Vagina (tissue), 2 donors: ENCODE measurements at places on chromosomes 5 and 9.

GRCh38 chr5:172647352-172648012, 6.4 kb downstream of the NEURL1B start:
- no peak for DNase-seq

- DNase-seq = no peak
Measured at GRCh38 chr9:133864011-133864410, 125.9 kb upstream of the SARDH start.

DNA sequence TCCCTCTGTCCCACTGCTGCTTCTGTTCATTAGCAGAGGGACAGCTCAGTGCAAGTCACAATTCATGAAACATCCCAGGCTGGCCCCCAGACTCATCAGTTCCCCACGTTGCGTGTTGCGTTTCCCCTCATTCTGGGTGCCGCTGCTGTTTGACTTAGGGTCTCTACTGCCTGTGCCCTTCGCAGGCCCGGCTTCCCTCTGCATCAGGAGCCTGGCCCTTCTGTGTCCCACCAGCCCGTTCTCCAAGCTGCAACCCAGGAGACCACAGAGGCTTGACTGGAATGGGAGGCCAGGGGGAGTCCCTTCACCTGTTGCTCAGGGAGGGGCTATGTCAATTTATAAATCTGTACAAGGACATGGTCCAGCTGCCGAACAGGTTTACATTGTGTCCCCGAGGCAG, 53.9 kb upstream of the SUSD3 start:
- DNase-seq = peak; percentile 42

DNA sequence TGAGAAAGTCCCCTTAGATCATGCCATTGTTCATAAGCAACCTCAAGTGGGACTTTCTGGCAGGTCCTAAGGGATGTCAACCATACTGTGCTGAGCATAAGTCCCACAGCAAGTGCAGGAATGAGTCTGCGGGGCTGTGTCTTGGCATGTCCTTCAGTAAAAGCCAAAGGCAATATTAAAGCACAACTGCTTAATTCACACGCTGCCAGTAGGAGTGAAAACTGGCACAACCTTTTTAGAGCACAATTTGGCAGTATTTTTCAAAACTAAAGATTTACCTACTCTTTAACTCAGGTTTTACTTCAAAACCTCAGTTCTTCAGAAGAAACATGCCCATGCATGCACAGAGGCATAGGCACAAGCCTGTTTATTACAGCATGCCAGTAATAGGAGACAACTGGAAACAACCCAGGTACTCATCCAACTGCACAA, 24.4 kb upstream of the SMAD5 start:
- peak; percentile 6 for DNase-seq

DNA sequence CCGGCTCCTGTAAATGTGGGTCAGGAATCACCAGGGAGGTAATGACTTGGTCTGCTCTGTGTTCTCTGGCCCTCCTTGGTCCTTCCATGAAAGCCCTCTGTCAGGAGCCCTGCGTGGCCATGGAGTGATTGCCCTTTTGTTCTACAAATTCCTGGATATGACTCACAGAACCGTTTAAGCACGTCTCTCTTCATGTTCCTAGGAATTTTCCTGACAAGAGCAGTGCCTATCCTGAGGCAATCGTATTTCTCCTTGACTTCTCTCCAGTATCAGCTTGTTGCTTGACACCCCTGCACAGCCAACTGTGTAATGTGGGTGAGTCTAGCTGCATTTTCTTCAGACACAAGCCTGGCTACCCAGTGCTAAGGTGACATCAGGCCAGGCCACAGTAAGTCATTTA, 274.3 kb upstream of the ZNF462 start:
- DNase-seq = no peak

GRCh38 chr5:176180339-176180738, 57.9 kb upstream of the SIMC1 start:
- DNase-seq = no peak

- DNase-seq = no peak
Measured at GRCh38 chr5:35046774-35047173, 975 bp downstream of the AGXT2 start.

- DNase-seq = no peak
Measured at GRCh38 chr9:107306308-107306707, 23.2 kb downstream of the RAD23B start.

- DNase-seq = no peak
Measured at GRCh38 chr5:32342656-32343055, 29.9 kb upstream of the MTMR12 start.

DNA sequence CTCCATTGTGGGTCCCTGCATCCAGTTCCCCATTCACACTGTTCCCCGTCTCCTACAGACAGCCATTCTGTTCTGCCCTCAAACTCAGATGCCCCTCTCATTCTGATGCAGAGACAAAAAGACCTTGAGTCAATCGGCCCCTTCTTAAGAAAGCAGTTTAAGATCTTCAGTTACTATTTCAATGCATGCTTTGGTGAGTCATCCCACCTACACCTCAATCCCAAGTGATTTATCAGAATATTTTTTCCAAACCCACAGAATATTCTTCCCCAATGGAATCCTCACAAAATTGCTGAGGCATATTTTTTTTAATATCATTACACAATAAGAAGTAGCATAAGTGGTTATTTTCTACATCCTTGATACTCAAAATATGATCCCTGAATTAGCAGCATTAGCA, 92.4 kb upstream of the SLC1A1 start:
- DNase-seq = no peak

- no peak for DNase-seq
Measured at GRCh38 chr5:41656597-41656996, 146.2 kb upstream of the PLCXD3 start.

DNA sequence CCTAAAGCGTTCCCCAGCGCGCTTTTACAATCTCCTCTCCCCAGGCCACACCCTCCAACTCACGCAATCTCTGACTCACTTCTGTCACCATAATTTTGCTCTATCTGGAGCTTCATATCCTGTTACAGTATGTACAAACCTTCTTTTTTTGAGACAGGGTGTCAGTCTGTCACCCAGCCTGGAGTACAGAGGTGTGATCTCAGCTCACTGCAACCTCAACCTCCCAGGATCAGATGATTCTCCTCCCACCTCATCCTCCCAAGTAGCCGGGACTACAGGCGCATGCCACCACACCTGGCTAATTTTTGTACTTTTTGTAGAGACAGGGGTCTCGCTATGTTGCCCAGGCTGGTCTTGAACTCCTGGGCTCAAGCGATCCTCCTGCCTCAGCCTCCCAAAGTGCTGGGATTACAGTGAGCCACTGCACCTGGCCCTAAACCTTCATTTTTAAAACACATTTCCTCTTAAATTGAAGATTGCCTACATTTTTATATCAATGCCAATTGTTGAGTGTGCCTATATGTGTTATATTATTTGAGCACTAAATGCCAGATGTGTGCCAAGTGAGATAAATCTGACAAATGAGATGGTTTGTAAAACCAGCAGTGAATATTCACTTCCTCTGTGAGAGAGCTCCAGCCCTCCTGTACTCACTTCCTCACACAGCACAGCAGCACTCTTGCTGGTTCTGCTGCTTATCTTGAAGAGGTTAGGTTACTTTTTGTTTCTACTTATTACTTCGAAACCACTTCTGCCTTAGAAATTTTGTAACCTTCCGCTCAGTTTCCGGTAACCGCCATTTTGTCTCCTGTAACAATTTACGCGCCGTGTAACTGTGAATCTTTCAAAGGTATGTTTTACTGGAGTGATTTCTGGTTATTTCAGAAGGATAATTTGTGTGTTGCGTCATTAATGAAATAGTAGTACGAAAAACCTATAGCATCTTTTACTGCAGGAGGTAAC, 57.9 kb downstream of the DOCK8 start:
- DNase-seq = no peak

DNA sequence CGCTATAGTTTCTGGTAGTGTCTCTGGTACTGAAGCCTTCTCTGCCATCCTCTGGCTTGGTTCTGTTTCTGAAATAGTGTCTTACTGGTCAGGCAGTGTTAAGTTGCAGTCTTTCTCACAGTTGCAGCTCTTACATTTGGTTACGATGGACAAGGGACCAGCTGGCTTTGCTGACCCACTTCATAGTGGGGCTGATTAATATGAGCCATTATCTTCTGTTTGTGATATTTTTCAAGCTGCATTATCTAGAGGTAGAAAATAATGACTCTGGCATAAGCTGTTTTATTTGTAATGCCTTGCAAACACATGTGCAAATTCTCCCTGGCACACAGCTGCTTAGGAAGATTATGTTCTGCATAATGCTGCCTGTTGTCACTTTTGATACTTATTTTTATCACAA, 199.1 kb downstream of the KDM4C start:
- DNase-seq = no peak

DNA sequence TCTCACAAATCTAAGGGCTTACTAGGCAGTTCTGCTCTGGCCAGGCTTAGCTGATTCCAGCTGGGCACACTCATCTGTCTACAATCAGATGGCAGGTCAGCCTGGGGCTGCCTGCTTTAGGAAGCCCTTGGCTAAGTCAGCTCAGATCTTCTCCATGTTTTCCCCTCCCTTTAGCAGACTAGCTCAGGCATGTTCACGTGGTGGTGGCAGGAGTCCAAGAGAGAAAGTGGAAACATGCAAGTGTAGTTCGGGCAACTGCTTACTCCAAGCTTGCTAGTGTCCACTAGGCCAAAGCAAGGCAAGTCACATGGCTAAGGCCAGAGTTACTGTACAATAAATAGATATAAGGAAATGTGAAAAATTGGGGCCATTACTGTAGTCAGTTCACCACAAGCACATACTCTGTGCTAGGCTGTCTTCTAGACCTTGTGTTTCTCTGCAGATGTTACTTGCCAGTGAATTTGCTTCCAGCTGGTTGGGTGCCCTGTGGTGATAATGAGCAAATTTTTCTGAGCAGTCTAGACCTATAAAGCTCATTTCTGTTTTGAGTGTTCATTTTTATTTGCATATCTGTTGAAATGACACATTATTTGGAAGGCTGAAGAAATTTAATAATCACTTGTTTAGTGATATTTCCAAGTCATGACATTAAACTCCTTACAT, 38.3 kb downstream of the RECK start:
- no peak for DNase-seq

DNA sequence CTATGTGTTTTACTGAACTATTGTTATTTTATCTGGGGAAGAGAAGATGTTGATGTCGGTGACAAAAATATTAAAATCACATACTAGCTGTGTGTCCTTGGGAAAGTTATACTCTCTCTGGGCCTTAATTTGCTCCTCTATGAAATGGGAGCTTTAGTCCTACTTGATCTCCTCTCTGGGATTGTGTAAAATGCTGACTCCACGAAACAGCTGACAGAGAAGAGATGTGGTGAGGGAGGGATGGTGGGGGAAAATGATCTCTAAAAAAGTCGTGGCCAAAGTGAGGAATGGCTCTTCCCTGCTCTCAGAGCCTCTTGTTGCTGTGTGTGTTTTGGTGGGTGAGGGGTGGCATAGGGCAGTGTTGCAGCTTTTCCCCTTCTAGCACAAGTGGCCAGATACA, 173.7 kb downstream of the MELK start:
- DNase-seq = no peak

- no peak for DNase-seq
Measured at GRCh38 chr9:96680812-96681499, 25.8 kb upstream of the PRXL2C start.

- no peak for DNase-seq
Measured at GRCh38 chr9:20593537-20593936, 28.8 kb downstream of the MLLT3 start.

DNA sequence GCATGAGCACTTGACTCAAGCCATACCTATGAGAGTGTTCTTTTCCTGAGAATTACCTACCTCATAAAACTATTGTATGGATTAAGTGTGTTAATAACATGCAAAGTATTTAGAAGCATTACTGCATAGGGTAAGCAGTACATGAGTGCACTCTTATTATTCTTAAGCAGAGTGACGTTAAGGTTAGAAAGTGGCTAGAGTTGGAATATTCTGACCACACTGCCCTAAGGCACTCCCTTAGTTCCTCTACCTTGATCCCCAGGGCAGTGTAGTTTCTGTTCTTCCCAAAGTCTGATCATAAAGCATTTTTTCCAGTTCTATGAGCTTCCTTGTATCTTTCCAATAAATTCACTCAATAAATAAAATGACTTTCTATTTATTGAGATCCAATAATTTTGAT, 189.2 kb downstream of the PCSK1 start:
- no peak for DNase-seq

GRCh38 chr9:136367296-136368145, 4.0 kb upstream of the DNLZ start:
- DNase-seq = no peak

DNA sequence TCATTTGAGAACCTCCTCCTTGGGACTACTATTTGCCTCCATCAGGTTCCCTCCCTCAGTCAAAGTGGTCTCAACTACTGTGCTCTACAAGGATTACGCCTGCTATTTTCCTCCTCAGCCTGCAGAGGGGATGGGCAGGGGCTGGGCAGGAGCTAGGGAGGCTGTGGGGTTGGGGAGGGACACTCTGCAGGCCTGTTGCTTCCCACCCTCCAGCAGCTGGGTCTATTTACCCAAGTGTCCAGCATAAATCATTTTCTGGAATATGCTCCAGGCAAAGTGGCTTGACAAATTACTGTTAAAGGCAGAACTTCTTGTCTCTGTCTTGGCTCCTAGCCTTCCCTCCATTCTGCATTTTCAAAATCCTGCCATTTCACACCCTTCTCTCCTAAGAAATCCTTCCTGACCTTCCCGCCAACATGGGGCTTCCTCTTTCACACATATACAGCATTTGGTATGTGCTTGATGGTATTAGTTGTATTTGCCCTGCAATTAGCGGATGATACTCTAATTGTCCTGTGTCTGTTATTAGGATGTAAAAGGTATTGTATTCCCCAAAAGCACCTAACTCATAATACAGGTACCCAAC, 106.7 kb downstream of the EFNA5 start:
- DNase-seq = no peak

- no peak for DNase-seq
Measured at GRCh38 chr9:125375820-125376219, 114.2 kb downstream of the GAPVD1 start.

- no peak for DNase-seq
Measured at GRCh38 chr9:126219648-126220063, 107.0 kb upstream of the MVB12B start.

DNA sequence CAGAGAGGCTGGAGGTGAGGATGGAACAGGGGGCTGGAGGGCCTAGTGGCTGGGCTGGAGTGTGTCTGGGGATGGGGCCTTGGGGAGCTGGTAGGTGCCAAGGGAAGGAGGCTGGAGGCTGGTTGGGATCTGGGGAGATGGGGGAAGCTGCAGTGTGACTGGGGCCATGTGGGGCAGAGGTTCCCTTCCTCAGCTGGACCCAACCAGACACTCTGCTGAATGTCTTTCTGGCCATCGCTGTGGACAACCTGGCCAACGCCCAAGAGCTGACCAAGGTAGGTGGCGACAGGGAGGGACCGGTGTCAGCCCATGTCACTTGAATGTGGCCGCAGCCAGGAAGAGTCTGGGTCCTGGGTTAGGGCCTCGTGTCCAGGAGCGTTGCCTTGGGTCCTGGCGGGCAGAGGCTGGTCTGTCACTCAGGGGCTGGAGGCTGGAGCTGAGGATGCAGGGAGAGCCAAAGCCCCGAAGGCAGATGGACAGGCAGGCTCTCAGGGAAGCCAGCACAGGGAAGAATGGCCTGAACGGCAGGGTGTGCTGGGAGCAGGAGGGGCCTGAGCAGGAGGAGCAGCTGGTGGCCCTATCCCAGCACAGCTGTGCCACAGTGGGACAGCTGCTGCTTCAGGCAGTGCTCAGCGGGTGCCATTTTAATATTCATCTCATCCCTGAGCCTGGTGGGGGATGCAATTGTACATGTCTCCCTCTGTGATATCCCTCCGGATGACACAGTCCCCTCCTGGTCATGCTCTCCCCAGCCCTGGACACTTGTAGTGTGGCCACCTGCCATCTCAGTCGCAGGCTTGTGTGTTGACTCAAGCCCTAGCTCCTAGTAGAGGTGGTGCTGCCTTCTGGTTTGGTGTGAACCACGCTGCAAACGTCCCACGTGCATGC, 132.5 kb downstream of the CACNA1B start:
- DNase-seq = no peak
